ENCODE measurements at places on chromosomes 5 and 9.

DNA sequence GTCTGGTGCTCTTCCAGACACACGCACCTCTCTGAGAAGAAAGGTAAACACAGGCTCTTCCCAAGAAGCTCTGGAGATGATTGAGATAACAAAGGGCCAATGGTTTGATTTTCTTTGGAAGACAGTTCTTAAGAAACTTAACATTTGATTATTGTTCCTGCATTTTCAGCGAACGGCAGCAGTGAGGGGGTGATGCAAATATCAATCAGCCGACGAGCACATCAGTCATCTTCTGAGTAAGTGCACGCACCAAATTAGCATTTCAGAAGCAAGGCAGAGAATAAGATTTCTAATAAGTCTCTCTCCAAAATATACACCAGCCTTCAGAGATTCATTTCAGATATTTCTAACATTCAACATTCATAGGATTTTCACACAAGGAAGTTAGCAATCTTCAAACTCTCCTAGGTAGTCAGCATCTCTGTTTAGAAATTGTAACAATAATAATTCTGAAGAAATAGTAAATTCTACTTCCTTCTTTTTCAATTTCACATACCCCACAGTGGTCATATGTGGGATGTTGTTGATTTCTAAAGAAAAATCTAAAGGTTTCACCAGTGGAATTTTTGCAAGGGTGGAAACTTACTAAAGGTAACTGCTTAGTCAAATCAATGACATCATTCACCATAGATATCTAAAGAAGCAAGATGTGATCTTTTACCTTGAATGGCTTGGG is 250.3 kb downstream of the SEC61B start:
- DNase-seq, result no peak

DNA sequence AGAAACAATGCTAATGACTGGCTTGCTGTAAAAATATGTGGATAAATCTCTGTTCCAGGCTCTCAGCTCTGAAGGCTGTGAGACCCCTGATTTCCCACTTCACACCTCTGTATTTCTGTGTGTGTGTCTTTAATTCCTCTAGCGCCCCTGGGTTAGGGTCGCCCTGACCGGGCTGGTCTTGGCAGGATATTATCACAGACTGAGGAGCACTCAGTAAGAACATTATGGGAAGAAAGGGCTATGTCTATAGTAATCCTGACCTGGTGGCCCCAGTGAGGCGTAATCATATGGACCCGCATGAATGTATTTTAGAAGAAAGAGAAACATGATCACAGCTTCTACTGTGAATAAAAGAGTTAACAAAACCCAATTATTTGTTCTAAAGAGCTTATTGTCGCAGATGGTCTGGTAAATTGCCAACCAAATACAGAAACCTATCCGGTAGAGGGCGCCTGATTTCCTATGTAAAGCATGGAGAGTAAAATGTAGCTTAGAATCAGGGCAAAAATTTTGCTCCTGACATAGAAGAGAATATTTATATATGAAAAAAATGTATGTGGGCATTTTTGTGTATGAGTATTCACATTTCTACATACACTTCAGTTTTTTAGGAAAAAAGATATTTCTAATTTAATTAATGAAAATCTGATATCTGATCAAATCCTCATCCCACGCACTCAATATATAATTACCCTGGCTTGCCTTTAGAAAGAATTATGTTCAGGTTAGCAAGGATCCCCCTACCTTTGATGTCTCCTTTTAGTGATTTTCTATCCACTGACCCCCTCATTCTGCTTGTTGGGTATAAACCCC is 5.8 kb upstream of the IFNA1 start:
- DNase-seq, result no peak

DNA sequence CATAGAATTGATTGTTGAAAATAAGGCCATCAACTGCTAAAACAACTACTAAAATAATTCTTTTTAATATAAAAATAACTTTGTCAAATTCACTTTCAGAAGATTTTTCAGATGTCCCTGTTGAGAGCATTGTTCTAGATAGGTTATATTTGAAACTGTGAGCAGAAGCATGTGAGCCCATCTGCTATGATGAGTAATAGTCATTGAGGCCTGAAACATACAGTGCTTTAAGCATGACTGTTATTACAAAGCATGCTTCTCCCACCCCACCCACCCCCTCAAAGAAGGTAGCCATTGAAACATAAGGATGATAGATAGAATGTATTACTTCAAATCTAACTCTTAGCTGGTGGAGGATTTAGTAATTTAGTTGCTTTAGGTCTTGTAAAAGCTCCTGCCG is 86.0 kb downstream of the UHRF2 start:
- DNase-seq, result no peak

DNA sequence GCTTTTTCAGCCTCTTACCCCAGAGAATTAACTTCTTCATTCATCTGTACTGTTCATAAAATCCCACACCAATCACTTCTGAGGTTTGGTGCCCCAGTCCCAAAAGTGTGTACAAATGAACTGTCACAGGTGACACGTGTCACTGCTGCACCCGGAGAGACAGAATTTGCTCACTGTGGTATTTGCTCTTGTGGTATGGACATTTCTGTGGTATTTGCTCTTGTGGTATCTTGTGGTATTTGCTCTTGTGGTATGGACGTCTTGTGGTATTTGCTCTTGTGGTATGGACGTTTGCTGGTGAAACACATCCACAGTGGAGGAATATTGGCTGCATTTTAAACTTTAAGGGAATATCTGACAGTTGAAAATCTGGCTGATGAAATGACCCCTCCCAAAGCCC is 214.9 kb upstream of the DAP start:
- DNase-seq, result no peak

DNA sequence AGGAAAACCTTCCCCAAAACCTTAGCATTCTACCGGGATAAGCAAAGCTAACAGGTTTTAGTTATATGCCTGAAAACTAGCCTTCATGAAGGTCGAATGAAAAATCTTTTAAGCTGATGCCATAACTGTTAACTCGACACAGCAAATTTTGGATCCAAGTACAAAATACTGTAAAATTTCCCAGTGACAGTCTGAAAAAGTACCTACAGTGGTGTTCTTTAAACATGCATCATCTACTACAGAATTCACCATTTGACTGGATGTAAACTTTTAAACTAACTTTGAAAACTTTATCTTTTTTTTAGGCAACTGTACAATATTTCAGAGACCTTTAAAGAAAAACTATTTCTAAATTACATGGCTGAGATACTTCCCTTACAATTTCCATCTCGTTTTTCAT is 791 bp downstream of the RAPGEF6 start:
- no peak for DNase-seq

- DNase-seq, result peak; percentile 60
Observed at GRCh38 chr5:132746954-132747615, at the start of gene CCNI2. Gene CCNI2, plus strand, starts transcription at chr5:132747426. Its CDS starts 70 bp downstream, at chr5:132747496.

GRCh38 chr5:19044931-19045695 is 942.9 kb downstream of the CDH18 start:
- DNase-seq, result no peak

- DNase-seq, result no peak
Observed at GRCh38 chr5:109155625-109156024, 254.1 kb downstream of the PJA2 start.

GRCh38 chr9:33416996-33417395 is 14.6 kb upstream of the AQP7 start:
- no peak for DNase-seq

DNA sequence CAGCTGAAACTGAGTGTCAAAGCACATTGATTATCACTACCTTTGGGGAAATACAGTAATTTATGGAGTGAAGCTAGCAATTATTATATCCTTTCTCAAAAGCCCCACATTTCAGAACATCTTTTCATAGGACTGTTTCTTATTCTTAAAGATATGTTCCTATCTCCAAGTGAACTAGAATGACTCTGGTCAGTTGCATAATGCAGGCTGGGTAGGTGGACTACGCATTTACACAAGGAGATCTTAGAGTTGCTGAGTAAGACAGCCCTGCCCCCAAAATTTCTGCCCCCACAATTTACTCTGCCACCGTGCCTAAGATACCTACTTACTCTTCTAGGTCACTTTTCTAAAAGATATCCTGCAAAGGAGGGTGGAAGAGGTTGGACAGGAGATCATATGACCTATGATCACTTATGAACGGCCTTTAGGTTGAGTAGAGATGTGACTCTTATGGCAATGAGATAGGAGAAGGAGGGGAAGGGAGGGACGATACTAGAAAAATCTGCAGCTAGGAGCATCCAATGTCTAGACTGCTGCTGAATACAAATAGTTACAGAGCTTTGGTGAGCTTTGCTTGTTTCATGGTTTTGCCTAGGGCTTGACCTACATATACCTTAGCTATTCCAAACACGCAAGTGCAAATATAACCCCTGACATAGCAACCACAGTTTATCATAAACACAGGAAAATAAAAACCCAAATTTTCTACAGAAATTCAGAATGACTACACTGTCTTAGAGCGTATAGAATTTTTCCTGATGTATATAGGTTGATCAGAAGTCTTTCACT is 121.7 kb downstream of the GLIS3 start:
- DNase-seq, result no peak

DNA sequence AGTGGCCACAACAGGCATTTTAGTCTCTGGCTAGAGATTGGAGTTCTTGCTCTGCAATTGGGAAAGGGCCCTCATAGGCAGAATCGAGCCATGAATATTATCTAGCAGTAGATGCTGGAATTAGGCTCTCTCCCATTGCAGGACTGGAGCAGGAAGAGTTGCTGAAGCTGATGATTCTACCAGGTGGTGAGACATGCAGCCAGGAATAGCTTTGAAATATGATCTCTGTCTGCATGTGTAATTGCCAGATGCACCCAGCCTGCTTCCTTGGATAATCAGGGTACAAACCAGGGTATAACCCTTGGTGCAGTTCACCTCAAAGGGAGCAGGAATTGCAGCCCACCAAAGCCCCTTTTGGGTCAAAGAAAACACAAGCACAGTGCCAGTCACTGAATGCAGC is 211.4 kb upstream of the FTMT start:
- no peak for DNase-seq

- DNase-seq, result no peak
Observed at GRCh38 chr5:57499262-57500050, 16.8 kb upstream of the ACTBL2 start.

DNA sequence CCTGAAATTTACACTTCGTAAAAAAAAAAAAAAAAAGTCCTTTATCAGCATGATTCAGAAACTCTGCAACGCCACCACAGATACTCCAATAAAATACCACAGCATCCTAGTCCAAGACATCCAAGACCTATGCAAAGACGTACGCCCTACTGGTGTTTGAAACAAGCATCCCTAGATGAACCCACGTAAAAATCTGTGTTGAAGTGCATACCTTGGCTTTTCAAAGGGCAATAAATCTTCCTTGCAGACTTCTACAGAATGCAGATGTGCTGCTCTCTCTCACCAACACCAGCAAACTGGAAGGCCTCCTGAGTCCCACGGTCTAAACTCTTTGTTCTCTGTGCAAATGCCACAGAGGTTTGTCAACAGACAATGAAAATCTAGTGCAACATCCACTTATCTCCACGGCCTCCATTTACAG is 38.8 kb downstream of the MYO10 start:
- no peak for DNase-seq

- no peak for DNase-seq
Observed at GRCh38 chr5:8033261-8033660, 164.3 kb downstream of the MTRR start.

DNA sequence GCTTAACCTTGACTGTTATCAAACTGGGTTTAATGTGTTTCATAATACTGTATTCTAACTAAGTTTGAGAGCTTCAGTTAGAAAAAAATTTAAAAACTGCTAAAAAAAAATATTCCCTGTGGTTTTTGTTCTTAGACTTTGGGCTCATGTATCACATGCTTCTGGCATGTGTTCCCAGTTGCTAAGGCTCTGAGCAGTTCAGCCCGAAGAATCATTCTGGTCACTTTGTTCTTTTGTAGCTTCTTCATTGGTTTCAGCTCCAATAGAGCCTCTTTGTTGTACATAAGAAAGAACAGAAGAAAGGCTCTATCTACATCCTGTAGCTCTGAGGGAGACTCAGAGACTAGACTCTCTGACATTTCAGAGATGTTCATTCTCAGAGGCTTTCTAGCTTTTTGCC is 25.6 kb downstream of the KCNN2 start:
- no peak for DNase-seq

- DNase-seq, result no peak
Observed at GRCh38 chr5:140182803-140183367, 7.9 kb downstream of the CYSTM1 start.

GRCh38 chr9:70340572-70340971 is 73.9 kb downstream of the KLF9 start:
- no peak for DNase-seq

DNA sequence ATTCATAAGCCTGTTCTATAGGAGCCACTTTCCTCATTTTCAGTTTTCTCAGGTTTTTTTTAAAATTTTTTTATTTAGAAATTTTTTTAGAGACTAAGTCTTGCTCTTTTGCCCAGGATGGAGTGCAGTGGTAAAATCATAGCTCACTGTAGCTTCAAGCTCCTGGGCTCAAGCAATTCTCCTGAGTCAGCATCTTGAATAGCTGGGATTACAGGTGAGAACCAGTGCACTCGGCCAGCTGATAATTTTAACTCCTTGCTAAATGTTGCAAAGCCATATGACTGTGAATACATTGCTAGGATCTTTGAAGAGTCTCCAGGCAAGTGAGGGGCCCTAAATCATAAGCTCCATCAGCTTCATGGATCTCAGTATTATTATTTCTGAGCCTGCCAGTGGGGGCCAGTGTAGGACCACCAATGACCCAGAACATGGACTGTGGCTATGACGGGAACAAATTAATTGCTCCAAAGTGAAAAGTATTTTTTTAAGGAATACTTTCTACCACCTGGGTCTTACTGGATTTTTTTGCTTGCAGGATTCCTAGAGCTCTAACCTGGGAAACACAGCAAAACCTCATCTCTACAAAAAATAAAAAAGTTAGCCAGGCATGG is 5.7 kb upstream of the GAPVD1 start:
- DNase-seq, result no peak

DNA sequence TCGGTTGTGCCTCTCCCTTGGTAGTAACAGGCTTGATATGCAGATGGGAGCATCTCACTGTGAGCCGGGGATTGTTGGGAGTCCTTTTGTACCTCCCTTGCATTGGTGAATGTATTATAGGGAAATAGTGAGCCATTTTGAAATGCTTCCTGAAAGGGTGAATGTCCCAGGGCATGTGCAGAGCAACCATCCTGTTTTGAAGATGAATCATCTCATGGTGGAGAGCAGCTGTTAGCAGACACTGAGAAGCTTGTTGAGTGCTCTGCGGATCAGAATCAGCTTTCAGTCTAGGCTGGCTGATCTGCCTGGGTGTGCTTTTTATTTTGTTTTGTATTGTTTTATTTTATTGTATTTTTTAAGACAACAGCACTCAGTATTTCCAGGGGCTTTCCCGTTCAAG is 29.7 kb downstream of the SLC36A1 start:
- no peak for DNase-seq

- DNase-seq, result no peak
Observed at GRCh38 chr5:159257007-159257406, 6.1 kb upstream of the UBLCP1 start.

GRCh38 chr9:110844121-110844520 is 175.5 kb downstream of the MUSK start:
- no peak for DNase-seq

GRCh38 chr9:125949703-125950460 is 202.7 kb downstream of the PBX3 start:
- no peak for DNase-seq

GRCh38 chr9:127568618-127568970 is 43.5 kb upstream of the STXBP1 start:
- no peak for DNase-seq

GRCh38 chr5:329121-329735 is 7.7 kb downstream of the AHRR start:
- DNase-seq, result no peak

GRCh38 chr9:134547161-134548100 is 94.2 kb upstream of the COL5A1 start:
- peak; percentile 13 for DNase-seq

GRCh38 chr5:3359642-3360041 is 236.0 kb upstream of the IRX1 start:
- DNase-seq, result no peak

Measured in GM12892 (cell line).